ENCODE measurements at places on chromosomes 11 and 22.
A peak's percentile ranks its signal among the peaks of the same experiment; 100 is the strongest.

DNA sequence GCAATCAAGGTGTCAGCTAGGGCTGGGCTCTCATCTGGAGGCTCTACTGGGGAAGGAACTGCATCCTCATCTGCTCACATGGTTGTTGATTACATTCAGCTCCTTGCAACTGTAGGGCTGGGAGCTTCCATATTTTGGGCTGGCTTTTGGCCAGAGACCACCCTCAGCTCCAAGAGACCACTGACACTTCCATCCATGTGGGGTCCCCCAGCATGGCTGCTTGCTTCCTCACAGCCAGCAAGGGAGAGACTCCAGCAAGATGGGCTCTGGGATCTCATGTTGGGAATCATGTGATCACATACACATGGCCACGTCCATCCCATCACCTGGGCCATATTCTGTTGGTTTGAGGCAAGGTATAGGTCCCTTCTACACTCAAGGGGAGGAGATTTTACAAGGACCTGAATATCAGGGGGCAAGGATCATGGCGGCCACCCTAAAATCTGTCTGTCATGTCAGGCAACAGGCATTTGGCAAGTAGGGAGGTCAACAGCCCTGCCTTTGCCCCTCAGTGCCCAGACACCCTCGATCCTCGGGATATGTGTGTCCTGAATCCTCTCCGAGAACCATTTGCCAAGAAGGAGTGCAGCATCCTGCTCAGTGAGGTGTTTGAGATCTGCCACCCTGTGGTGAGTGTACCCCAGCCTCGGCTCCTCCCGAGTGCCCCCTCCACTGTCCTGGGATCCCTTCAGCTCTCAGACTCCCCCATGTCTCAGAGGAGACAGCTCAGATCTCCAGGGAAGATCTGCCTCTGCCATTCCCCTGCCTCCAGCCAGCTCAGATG is 48.7 kb downstream of the OTOG start:
- no peak for DNase-seq

DNA sequence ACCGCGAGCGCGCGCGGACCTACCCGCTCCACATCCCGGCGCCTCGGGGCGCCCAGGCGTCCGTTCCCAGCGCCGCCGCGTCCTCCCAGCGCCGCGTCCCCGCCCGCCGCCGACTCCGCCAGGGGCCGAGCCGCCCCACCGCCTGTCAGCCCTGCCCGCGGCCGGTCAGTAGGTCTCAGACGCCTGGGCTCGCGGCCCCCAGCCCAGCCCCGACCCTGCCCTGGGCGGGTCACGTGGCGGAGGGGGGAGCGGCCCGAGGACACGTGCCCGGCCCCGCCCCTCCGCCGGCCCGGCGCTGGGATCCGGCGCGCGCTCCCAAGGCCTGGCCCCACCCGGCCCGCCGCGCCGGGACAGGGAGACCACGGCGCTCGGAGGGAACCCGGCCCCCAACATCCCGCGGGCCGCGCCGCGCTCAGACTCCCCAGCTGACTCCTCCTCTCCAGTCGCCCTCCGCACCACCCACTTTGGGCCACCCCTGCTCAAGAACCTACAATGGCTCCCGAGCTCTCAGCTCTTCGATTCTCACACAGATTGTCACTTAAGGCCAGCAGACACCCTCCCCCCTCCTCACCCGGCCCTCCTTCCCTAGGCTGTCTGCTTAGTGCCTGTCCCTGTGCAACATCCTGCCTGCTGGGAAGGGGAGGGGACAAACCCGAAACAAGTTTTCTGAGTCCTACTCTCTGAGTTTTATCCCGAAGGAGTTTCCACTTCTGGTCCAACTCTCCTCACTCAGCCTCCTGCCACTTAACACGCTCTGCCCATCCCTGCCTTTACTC is at the start of gene RAB3IL1:
Gene RAB3IL1, minus strand, starts transcription at position 233 of the 776 bp plus-strand sequence. Its CDS starts 199 bp downstream, at position 34.
- peak; percentile 40 for DNase-seq

GRCh38 chr11:118473537-118473936 is 37.2 kb downstream of the KMT2A start:
- DNase-seq: no peak

GRCh38 chr11:68340003-68340767 is 27.8 kb downstream of the LRP5 start:
- DNase-seq: no peak

DNA sequence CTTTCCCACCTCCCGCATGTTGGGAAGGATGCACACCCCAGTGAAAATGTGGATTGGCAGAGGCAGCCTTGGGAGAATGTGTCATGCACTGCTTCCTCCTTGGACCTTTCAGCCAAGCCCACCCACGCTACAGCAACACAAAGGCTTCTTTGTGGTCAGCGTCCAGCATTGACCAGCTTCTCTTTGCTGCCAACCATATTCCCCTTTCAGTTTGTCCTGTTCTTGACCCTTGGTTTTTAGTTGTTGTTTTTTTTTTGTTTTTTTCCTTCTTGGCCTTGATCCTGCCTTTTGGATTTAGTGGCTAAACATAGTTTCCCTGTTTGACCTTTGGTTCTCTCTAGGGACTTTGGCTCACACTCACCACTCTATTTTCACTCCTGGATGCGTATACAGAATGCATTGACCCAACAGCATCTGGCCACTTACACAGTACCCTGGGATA is 573.6 kb downstream of the INSC start:
- DNase-seq: no peak

DNA sequence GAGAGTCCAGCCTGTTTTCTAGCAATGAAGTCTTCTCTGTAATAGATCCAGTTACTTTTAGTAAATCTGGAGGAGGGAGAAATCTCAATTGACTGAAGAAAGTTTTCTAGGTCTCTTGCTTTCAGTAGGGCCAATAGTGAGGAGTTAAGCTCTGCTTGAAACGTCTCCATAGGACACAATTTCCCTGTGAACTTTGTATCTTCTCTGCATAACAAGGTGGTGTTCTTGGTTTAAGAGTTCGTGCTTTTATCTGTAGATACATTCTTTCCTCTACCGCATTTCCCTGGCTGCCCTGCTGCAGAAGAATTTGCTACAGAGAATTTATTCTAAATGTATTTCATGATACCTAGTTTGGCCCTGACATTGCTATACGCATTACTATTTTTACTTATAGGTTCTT is 183.1 kb downstream of the ARHGAP42 start:
- DNase-seq: no peak

- DNase-seq: no peak
Measured at GRCh38 chr22:49203091-49203858, 624.4 kb downstream of the BRD1 start.

DNA sequence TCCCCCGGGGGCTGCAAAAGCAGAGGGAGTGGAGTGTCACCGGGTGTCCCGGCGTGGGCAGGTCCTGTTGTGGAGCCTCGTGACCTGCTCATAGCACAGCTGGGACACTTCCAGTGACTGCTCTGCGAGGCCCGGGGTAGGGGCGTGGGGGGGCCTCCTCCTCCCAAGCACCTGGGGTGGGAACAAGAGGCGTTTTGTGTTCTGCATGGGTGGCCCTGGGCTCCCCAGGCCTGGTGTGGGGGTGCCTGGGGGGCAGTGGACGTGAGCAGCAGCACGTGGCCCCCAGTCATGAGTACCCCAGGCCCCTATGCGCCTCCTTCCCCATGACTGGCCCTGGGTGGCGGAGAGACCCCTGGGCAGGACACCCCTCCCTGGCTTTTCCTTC is 104.7 kb downstream of the KCNQ1 start:
- no peak for DNase-seq

DNA sequence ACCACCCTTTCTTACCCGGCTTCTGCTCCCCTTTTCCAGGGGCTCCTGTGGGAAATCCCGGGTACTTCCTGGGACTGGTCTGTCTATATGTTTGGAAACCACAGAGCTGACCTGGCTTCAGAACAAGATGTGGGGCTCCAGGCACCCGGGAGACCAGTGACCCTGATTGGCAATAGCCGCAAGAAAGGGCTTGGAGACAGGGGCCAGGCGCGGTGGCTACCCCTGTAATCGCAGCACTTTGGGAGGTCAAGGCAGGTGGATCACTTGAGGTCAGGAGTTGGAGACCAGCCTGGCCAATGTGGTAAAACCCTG is 3.2 kb upstream of the NEAT1 start:
- no peak for DNase-seq

DNA sequence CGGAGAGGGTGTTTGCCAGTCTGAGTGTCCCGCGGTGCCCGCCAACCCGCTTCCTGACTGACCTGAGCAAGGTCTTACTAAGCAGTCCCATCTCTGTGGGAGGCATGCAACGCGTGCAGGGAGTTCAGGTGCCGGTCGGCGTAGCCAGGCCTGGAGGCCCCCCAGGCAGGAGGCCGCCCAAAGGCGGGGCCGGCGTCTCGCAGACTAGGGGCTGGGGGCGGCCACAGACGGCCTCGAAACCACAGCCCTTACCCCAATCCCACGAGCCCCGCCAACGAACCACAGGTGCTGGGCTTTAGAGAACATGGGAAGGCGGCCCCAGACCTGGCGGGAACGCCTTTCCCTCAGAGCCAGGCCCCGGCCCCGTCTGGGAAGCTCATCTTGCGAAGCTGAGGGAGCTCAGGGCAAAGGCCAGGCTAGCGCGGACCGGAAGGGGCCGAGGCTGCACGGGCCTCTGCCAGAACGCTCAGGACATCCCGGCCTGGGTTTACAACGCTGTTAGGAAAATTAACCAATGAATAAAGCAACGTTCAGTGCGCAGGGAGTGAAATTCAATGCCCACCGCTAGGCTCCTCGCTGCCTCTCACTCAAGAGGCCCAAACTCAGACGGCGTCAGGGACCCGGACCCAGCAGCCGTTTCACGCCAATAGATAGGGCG is 2.1 kb upstream of the MTFP1 start:
- peak; percentile 40 for DNase-seq

GRCh38 chr11:106986673-106987072 is 31.6 kb downstream of the GUCY1A2 start:
- no peak for DNase-seq
